ENCODE measurements at places on chromosomes 1 and 21. TPM values are rescaled to one million over a fixed set of nuclear protein-coding genes. Genes with fewer than 3 reads are reported as not detected.

The NBPF4 gene
- polyA plus RNA-seq, result 0.20 TPM

The NHLH2 gene
- not detected for polyA plus RNA-seq

The NGF gene
- polyA plus RNA-seq, result not detected

The UHMK1 gene
- 20.2 TPM for polyA plus RNA-seq

- no peaks in the 10 kb centered on the region for H3K27me3 ChIP-seq
- peaks cover 28% of the 10 kb centered on the region for H3K4me1 ChIP-seq
- no peak for DNase-seq
- H3K27ac ChIP-seq, result no peak overlapping the region
- H3K36me3 ChIP-seq, result no peaks in the 10 kb centered on the region
Measured at GRCh38 chr1:99648107-99648506, 2.2 kb downstream of the PALMD start.

- DNase-seq, result no peak
- no peaks in the 10 kb centered on the region for H3K36me3 ChIP-seq
- H3K4me1 ChIP-seq, result no peaks in the 10 kb centered on the region
- no peaks in the 10 kb centered on the region for H3K27me3 ChIP-seq
Measured at GRCh38 chr1:170518965-170519364, 13.0 kb upstream of the GORAB start.

The NR5A2 gene
- polyA plus RNA-seq, result 13.8 TPM

DNA sequence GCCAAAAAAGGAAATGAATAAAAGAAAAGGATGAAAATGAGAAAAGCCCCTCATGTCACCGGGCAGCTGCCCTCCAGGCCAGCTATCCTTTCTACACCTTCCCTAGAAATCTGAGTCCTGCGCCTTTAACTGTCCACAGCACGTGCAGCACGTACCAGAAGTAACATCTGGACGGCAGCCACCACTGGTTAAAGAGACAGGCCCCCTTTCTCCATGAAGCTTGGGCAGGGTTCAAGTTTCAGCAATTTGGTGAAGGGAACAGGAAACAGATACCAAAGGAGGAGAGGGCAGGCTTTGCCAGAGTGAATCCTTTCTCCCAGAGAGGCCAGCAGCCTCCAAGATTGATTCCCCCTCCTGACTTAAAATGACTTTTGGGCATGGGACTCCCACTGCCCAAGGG is 3.6 kb upstream of the KIAA2013 start:
- DNase-seq, result peak; percentile 94
- H3K4me3 ChIP-seq, result no peak overlapping the region
- H3K4me1 ChIP-seq, result no peaks in the 10 kb centered on the region
- H3K27me3 ChIP-seq, result no peaks in the 10 kb centered on the region
- peak overlapping the region; percentile 53 for H3K27ac ChIP-seq

DNA sequence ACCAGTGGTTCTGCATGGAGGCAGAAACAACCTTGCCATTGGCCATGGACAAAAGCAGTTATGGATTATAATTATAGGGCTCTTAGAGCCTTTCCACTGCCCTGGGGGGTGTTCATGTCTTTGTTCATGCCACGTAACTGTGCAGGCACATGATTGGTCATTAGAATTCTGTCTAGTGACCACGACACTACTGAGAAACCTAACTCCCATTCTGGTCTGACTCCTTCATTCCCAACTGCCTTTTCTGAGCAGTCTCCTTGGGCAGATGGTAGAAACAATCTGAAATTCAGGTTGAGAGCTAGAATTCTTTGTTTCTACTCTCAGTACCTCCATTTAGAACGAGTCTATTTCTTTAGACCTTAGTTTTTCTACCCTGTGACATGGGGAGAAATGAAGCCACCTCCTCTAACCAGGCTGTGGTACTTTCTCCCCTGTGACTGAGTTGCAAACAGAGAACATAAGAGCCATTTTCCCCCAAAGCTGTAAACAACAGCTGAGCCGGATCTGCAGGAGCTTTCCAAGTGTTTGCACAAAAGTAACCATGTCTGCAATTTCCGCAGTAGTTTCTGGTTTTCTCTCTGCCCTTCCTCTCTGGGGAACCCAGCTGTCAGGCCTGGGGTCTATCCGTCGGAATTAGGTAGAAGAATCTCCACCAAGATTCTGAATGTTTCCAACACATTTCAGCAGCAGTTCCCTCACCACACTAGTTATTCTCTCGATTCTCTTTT is 37.7 kb upstream of the IPO9 start:
- H3K4me1 ChIP-seq, result peaks cover 47% of the 10 kb centered on the region
- peaks cover 44% of the 10 kb centered on the region for H3K36me3 ChIP-seq
- no peak for DNase-seq
- H3K27ac ChIP-seq, result peak overlapping the region; percentile 65
- no peak overlapping the region for H3K4me3 ChIP-seq
- no peaks in the 10 kb centered on the region for H3K27me3 ChIP-seq

DNA sequence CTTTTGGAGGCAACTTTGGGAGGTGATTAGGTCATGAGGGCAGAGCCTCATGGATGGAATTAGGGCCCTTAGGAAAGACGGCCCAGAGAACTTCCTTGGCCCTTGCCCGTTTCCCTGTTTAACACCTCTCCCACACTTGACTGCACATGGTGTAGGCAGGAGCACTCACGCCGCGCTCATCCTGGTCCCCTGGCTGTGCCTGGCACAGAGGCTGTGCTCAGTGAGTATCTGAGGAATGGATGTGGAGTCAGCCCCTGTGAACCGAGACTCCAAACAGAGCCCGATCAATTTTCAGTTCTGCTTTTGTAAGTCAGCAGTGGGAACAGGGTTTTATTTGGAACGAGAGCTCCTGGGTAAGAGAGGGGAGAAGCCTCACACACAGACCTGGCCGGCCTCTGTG is 29.8 kb upstream of the ETV3 start:
- H3K4me3 ChIP-seq, result no peak overlapping the region
- no peak overlapping the region for H3K27ac ChIP-seq
- no peaks in the 10 kb centered on the region for H3K36me3 ChIP-seq
- peaks cover 3% of the 10 kb centered on the region for H3K27me3 ChIP-seq
- no peaks in the 10 kb centered on the region for H3K4me1 ChIP-seq

GRCh38 chr1:112332176-112333150 is 63.6 kb upstream of the CTTNBP2NL start:
- no peaks in the 10 kb centered on the region for H3K27me3 ChIP-seq
- H3K27ac ChIP-seq, result no peak overlapping the region
- no peak overlapping the region for H3K4me3 ChIP-seq
- no peak for DNase-seq
- no peaks in the 10 kb centered on the region for H3K4me1 ChIP-seq

The ADCY10 gene
- 0.26 TPM for polyA plus RNA-seq

DNA sequence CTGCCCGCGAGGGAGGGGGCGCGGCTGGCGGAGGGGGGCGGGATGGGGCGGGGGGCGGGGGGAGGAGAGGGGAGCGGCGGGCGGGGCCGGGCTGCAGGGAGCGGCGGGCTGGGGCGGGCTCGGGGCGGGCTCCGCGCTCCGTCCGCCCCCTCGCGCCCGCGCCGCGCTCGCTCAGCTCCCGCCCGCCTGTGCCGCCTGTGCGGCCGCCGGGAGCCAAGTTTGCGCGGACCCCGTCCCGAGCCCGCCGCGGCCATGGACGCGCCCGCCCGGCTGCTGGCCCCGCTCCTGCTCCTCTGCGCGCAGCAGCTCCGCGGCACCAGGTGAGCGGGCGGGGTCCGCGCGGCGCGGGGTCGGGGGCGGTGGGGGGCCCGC is at the start of gene GABRD:
GABRD (plus strand) TSS at position 174 of the 372 bp plus-strand sequence; CDS start at position 253, 79 bp downstream.
- H3K27ac ChIP-seq, result no peak within 1 kb of the TSS
- DNase-seq, result no peak
- no peaks in the 10 kb centered on the region for H3K4me1 ChIP-seq
- H3K36me3 ChIP-seq, result no peaks in the 10 kb centered on the region
- H3K27me3 ChIP-seq, result peaks cover 96% of the 10 kb centered on the region

The TACSTD2 gene
- 1.2 TPM for polyA plus RNA-seq

- DNase-seq, result no peak
- H3K4me1 ChIP-seq, result peaks cover 8% of the 10 kb centered on the region
- peak overlapping the region; percentile 13 for H3K4me3 ChIP-seq
- H3K36me3 ChIP-seq, result no peaks in the 10 kb centered on the region
Measured at GRCh38 chr1:200473698-200474371, 64.0 kb upstream of the ZNF281 start.

The AVPR1B gene
- not detected for polyA plus RNA-seq

The LDLRAD1 gene
- not detected for polyA plus RNA-seq

The ADGRL4 gene
- polyA plus RNA-seq, result 4.4 TPM
